ENCODE measurements at places on chromosomes 7 and 10.
A peak's percentile ranks its signal among the peaks of the same experiment; 100 is the strongest.

DNA sequence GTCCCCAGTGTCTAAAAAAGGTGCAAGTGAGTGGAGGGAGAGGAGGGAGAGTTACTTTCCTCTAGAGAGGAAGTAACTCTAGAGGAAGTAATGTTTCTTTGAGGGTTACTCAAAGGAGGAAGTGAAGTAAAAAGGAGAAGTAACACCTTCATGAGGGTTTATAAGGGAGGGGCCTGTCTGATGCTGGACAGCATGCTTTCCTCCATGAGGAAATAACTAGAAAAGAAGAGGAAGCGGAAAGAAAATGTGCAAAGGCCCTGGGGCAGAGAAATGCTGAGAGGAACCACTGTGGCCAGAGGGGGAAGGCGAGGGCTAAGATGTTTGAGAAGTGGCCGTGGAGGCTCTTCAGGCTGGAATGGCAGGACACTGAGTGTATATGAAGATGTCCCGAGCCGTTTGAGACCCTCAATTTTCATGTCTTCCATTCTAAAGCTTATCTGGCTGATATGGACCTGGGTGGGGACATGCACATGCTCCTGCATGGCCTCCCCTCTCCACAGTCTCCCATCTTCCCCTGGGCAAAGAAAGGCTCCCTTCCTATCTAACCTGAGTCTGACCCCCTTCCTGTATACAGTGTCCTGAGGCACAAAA is 3.4 kb upstream of the SLC18A2 start:
- no peak for DNase-seq

- DNase-seq = peak; percentile 23
Observed at GRCh38 chr10:45249978-45250693, 65.3 kb downstream of the OR13A1 start.

- DNase-seq = no peak
Observed at GRCh38 chr10:87864496-87865059, 1.2 kb downstream of the PTEN start.

DNA sequence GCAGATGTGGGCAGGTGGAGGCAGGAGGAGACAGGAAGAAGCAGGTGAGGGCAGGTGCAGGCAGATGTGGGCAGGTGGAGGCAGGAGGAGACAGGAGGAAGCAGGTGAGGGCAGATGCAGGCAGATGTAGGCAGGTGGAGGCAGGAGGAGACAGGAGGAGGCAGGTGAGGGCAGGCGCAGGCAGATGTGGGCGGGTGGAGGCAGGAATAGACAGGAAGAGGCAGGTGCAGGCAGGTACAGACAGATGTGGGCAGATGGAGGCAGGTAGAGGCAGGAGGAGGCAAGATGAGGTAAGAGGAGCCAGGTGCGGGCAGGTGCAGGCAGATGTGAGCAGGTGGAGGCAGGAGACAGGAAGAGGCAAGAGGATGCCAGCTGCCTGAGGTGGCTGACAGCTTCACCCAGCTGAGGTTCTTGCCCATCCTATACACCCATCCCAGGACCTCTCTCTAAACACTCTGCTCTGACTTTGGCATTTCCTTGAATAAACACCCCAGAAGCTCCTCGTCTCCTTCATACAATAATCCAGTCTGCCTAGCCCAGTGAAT is 33.0 kb downstream of the PTPRE start:
- no peak for DNase-seq

DNA sequence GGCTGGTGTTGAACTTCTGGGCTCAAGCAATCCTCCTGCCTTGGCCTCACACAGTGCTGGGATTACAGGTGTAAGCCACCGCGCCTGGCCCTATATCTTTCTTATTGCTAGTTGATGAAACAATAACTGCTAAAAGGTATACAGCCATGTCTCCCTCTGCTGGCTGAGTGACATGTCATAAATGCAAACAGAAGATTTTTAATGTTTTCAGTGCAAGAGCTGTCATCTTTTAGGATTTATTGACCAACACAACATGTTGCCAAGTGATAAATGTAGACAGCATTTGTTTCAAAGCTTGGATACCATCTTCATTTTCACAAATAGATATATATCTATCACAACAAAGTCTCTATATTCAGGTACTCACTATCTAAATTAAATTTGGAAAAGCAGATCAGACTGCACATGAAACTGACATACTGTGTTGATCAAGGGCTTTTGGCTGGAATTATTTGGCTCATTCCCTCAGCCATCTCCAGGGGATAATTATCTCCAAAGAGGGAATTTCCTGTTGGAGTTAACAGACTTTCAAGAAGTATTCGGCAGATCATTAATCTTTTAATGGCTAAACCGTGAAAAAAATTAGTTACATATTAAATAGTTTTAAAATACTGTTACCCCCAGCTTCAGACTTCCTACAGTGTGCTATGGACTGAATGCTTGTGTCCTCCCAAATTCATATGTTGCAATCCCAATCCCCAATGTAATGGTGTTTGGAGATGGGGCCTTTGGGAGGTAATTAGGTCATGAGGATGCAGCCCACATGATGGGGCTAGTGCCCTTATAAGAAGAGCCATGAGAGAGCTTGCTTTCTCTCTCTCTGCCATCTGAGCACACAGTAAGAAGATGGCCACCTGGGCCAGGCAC is 41.3 kb upstream of the SRPK2 start:
- DNase-seq = no peak

DNA sequence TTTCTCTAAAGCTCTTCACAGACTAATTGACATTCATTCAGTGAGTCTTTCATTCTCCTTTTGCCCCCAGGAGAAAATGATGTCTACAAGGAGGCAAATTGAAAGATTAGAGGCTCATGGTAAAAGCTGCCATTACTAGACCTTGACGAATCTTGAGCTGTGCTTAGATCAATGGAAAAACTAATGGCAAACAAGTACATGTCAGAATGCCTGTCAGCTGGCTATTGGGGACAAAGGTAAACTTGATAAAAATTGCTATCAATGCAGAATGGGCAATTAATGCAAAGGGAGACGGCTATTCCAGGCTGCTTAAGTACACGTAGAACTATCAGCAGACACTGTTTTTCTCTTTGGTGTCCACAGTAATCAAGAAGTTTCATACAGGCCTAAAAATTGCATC is 3.3 kb downstream of the ASAH2 start:
- no peak for DNase-seq

DNA sequence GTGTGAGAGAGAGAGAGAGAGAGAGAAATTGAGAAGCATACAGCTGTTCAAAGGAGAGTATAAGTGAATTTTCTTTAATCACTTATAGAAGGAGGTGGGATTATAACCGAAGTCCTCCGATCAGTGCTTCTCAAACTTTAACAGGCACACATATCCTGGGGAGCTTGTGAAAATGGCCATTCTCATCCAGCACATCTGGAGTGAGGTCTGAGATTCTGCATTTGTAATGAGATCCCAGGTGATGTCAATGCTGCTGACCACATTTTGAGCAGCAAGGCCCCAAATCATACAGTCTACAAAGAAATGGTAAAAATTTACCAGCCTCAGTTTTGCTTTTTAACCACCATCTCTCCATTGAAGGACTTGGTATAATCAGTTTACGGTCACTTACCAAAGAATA is 219.0 kb downstream of the PTEN start:
- no peak for DNase-seq

GRCh38 chr7:81925530-81925929 is 155.7 kb upstream of the HGF start:
- DNase-seq = no peak

- no peak for DNase-seq
Observed at GRCh38 chr10:116118847-116119246, 154.2 kb downstream of the GFRA1 start.

DNA sequence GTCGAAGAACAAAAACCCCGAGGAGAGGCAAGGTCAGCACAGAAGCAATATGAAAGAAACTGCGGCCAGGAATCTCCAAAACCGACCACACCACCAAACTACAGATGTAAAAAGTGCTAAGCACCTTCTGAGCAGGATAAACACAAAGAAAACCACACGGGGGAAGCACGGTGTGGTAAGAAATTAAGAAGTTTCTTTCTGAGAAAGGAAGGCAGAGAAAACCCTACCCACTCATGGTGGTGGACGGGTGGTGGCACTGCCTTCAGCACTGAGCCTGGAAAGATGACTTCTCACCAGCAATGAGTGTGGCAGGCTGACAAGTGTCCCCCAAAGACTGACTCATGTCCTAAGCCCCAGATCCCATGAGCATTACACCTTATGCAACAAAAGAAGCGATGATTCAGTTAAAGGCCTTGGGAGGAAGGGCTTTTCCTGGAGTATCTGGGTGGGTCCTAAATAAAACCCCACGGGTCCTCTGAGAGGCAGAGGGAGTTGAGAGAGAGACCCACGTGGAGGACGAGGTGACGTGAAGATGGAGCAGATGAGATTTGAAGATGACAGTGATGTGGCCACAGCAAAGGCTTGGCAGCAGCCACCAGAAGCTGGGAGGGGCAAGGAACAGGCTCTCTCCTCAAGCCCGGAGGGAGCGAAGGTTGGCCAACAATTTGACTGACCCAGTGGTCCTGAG is 124.9 kb downstream of the DLG5 start:
- DNase-seq = no peak
